Amygdala (tissue), 56 donors: ENCODE measurements at places on chromosomes 6 and 20.
A peak's percentile ranks its signal among the peaks of the same experiment; 100 is the strongest.

GRCh38 chr6:73823046-73823735, 127.2 kb downstream of the CD109 start:
- DNase-seq: no peak

DNA sequence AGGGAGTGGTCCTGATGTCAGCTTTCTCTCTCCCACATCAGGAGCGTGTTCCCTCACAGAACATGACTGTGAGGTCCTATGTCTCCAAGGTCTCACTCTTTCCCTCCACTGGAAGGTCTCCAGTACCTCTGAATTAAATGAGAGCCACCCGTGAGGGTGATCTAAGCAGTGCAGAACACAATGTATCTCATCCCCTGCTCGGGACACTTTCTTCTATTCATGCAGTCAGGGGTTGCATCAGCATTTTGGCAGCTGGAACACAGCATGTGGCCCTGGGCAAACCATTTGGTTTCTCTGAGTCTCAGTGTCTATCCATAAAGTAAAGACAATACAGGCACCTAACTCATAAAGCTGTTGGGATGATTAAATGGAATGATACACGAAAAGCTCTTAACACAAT, 34.2 kb downstream of the MAFB start:
- no peak for DNase-seq

DNA sequence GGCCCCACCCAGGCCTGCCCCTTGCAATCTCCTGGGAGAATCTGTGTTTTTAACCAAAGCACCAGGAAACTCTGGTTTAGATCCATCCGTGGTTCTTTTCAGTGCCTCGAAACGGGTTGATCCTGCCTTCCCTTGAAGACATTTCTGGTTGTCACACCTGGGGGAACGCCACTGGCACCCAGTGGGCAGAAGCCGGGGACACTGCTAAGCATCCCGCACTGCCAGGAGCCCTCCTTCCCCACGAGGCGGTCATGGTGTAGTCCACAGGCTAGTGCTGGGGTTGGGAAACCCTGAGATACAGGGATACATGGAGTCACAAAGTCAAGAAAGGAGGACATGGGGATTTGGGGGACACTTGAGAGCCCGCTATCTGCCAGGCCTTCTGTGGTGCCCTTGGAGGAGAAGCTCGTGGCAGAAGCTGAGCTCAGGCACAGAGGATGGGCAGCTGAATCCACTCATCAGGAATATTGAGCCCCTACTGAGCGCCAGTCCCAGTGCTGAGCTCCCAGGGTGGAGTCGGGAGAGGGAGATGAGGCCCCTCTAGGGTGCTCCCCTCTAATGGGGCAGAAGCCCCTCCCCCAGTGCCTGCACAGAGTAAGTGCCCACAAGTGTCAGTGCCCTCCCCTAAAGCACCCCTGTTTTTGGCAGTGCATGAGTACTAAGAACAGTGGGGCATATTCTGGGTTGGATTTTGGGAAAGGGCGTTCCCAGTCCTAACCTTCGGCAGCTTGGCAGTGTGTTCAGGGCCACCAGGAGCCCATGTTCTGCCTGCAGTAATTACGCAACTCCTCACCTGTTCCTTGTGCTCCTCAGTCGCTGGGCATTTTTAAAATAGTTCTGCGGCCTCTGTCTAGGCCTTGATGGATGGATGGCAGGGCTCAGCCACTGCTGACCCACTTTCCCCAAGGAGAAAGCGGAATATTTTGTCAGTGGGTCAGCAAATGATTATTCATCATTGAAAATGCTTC, 25.6 kb upstream of the PHACTR3 start:
- DNase-seq: no peak

DNA sequence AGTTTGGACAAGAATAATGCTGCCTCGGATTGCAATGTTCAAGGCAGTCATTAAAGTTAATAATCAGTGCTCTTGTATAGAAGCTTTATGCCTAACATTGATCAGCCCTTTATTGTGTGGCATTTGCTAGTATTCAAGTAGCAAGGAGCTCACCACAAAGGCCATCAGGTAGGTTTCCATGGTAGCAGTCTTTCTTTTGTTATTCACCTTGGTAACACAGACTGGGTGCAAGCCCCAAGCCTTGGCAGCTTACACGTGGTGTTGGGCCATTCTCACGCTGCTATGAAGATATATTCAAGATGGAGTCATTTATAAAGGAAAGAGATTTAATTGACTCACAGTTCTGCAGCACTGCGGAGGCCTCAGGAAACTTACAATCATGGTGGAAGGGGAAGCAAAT, 149.3 kb downstream of the ADAT2 start:
- DNase-seq: no peak

DNA sequence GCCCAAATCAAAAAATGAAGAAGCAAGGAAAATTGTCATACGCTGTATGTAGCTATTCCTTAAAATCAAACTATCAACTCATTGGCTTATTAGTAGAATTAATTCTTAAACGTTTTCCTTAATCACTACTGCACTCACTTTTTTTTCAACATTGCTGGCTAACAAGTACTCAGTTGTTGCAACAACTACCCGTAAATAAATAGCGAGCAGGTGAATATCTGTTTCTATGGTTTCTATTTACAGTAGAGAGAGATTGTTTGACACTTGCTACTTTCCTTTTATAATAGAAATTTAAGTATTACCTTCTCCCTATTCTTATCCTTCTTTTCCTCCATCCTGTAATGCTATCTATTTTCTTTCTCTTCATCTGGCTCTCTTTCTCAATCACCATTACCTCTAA, 25.1 kb downstream of the FRK start:
- DNase-seq: no peak

GRCh38 chr20:60115451-60115850, 157.2 kb downstream of the CDH26 start:
- no peak for DNase-seq

- no peak for DNase-seq
Observed at GRCh38 chr20:39670988-39671387, 708.8 kb downstream of the DHX35 start.

DNA sequence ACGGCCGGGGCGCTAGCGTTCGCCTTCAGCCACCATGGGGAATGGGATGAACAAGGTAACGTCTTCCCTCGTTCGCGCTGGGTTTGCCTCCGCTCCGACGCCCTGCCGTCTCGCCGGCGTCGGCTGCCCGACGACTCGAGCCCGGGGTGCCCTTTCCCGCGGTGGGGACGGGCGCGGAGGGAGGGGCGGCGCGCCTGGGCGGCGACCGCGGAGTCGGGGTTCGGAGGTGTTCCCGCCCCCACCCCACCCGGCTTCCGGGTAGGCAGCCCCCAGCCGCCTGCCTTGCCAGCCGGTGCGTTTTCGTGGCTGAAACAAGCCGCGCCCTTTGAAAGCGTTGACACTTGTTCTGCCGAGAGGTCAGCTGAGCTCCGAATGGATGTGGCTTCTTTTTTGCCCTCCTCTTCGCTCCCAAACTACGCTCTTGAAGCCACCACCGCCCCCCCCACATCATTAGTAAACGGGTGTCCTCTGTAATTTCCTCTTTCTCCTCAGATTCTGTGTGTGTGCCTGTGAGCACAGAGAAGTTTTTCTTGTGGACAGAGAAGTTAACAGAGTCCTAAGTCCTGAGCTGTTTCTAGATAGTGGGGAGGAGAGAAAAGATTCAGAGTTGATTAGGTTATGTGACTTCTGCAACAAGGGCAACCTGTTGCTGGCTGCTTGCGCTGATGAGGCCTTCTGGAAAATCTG, 362 bp downstream of the DUSP22 start:
- no peak for DNase-seq

DNA sequence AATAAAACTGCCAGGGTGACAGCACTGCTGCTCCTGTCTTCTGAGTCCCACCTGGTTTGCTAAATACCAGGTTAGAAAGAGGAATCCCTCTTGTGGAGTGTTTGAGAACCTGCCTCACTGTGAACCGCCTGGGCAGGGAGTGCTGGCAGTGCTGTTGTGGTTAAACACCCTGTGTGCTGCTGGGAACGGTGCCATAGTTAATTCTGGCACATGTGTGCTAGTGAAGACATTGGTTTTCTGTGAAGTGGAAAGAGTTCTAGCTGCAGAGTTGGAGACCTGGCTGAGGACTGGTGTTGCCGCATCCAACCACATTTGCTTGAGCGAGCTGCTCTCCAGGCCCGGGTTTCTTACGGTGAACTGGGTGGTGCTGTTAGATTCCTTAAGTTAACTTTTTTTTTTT, 72.7 kb downstream of the IGF2R start:
- DNase-seq: peak; percentile 9

DNA sequence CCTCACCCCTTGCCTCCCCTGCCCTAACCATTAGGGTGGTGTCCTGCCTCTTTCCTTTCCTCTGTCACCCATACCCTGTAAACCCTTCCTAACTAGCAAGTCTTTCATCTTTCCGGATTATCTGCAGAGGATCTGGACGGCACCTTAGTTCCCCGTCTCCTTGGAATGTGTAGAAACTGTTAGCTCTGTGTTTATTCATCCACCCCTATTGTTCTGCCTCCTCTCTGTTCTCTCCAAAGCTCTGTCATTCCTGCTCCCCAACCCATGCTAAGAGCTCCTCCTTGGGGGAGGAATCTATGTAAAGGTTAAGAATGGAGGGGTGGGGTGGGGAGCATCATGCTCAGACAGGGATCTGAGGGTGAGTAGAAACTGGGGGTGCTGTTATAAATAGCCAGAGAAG, 39.4 kb upstream of the KCNK5 start:
- no peak for DNase-seq

- DNase-seq: peak; percentile 49
Observed at GRCh38 chr6:83215131-83216047, 22.2 kb downstream of the RWDD2A start.

- no peak for DNase-seq
Observed at GRCh38 chr20:56467968-56468315, 485 bp upstream of the RTF2 start.

GRCh38 chr6:36666826-36667591, 11.5 kb upstream of the CDKN1A start:
- DNase-seq: peak; percentile 44

DNA sequence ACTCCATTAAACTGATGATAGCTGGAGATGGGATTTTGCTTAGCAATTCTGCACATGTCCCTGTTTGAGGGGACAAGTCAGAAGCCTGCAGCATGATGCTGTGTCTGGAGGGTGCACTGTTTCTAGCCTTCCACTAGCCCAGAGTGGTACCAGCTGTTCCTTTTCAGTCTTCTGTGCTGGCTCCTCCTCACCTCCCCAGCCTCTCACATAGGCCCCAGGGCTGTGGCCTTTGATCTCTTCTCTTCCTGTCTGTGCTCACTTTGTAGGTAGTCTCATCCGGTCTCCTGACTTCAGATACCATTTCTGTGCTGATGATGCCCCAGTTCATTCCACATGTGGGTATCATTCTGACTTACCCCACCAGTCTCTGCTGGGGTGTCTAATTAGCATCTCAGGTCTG, 126.3 kb downstream of the HIVEP1 start:
- DNase-seq: no peak

GRCh38 chr6:39910744-39911143, 23.5 kb downstream of the MOCS1 start:
- DNase-seq: no peak

DNA sequence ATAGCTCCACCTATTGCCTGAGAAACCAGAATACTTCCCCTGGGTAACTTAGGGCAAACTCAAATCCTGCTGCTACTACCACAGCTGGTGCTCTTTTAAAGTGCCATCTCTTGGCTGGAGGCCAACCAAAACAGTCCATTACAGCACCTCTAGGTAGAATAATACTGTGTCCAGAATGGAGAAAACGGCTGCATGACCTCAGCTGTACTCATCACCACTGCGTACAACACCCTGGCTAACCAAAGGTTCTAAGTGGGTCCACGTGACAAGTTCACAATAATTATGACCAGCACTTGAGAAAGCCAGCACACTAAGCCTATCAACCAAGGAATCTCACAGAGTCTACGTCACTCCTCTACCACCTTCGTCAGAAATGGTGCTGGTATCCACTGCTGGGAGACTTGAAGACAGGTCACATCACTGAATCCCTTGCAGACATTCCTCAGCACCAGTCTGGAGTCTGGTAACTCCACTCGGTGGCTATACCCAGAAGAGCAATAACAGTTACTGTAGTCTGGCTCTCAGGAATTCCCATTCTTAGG, 40.9 kb upstream of the PKIB start:
- no peak for DNase-seq

DNA sequence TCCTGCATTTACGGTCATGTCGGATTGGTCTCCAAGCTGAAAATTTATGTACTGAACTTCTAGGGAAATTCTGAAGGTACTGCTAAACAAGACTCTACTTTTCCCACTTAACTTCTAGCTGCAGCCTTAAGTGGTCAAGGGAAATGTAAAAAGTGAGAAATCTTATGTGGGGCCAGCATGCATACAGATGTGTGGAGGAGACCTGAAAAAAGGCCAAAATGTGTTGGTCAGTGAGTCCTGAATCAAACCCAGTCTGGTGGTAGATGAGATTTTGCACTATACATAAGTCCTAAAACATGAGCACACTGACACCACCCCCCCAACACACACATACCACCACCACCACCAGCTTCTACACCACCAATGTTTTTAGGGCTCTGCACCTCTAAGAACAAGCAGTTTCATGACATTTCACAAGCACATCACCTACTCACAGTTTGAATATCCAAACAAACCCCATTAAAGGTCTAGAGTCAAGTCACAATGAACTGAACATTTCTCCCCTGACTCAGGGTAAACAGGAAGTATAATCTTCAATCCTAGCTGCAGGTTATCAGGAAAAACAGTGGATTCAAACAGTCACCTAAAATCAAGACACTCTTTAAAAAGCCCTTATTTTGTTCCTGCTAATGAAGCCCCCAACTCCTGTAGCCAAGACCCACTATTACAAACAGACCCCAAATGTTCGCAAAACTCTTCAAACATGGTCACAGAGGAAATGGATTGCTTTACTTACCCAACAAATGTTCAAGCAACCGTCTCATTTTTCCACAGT, 1.6 kb downstream of the ZMYND8 start:
- no peak for DNase-seq

GRCh38 chr6:18147616-18148015, 7.3 kb downstream of the TPMT start:
- DNase-seq: no peak

GRCh38 chr6:18349386-18349785, 37.8 kb upstream of the RNF144B start:
- no peak for DNase-seq

DNA sequence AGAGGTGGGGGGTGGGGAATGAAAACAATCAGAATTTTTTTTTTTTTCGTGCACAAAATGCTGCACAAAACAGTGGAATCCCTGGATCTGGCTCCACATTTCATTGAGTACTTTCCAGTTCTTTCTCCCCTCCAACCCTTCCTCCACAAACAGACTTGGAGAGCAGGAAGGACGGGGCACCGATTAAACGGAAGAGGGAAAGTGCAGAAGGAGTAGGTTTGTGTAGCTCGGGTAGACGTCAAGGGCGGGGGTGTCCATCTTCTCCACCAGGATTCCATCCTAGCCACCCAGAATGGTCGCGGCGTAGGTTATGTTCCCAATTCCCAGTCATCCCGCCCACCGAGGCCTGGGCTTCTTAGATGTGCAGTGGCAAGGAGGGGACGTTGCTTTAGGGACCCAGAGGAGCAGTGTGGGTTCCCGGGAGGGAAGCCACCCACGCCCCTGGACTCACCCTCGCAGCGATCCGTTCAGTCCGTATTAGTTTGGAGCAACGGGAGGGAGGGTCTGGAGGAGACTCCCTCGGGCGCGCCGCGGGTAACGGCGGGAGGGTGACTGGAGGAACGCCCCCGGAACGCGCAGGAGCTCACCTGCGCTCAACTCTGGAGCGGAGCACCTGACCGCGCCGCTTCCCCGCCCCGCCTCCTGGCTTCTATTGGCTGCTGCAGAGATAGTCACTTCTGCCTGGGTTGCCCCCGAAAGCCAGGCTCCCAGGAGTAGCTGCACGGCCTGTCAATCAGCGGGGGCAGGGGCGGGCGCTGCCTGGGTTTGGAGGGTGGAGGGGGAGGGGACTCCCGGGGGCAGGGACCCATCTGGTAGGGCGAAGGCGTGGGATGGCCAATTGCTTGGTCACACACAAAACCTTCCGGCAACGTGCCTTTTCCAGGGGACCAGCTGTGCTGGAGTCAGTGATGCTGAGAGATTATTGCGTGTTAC, at the start of gene ENPP5:
Gene ENPP5 (minus strand): TSS at position 624 of the 933 bp plus-strand sequence. CDS start 2,718 bp downstream, outside the sequence.
- DNase-seq: peak; percentile 82
